NCI-H2171 treated with DMSO at 0.1 percent for 48 hours (cell line): ENCODE measurements at places on chromosomes 3 and 15.

DNA sequence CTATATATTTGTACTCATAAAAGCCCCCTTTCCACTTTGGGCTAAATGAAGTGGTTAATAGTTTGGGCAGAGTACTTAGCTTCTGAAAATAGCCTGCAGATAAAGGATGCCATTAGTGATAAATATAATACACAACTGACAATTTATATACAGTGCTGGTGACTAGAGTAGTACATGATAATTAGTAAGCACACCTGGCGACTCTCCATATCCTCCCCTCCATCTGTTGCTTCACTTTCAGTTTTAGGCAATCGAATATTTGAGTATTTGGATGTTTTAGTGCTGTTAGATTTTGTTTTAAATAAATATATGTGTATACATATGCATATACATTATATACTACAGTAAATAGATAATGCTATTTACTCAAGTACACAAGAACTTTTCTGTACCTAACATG, 35.9 kb upstream of the CHMP2B start:
- peak; percentile 58 for DNase-seq

DNA sequence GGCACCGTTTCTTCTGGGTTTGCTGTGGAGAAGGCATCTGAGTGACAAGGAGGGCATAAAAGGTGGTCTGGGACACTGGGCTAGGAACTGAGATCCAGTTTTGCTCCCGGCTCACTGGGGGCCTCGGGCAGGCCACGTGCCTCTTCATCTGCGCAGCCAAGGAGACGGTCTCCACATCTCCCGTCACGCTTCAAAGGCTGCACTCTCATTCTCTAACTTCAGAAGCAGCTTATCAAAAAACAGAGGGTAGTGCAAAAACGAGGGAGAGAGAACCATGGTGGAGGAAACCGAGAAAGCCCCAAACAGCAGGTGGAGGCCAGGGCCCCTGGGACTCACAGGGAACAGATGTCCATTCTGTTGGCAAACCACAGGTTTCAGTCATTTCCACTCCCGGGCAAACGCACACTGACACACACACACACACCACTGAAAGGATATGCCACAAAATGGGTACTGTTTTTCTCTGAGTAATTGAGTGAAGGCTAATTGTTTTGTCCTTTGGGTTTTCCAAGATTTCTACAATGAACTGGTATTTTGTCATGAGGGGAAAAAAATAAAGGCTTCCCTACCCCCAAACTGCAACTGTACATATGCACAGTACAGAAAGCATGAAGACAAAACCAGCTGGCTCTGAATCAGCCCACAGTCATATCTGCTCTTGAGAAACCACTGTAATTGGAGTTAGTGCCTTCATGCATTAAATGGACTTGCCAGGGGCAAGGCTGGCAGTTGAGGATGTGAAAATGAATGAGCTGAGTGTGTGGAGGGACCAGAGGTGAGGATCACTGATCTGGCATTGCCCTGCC, 71.9 kb downstream of the MGLL start:
- peak; percentile 95 for DNase-seq

DNA sequence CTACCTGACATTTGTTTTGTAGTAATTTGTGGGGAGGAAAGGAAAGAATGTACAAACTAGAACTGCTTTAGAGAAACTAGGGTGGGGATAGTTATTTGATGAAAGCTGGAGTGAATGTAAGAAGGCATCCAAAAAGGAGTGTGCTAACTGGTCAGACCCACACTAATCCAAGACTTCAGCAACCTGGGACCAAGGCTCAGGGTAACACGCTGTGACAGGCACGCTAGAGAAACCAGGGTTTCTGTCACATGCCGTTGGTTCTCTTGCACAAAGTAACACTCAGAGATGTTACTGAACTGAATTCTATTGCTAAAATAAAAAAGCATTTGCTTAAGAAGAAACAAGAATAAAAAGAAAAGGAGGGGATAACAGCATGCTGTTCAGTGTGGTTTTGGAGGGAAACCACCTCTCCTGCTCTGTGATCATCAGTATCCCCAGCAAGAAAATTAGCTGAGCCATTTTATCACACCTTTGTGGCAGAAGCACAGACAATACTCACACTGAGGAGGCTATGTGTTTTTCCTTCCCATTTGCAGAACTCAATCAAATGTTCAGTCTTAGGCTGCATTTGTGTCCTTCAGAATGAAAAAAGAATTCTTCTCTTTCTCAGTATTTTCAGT, 2.8 kb upstream of the CCDC80 start:
- DNase-seq = no peak

- DNase-seq = no peak
Measured at GRCh38 chr3:172615296-172615695, 92.1 kb upstream of the TNFSF10 start.

DNA sequence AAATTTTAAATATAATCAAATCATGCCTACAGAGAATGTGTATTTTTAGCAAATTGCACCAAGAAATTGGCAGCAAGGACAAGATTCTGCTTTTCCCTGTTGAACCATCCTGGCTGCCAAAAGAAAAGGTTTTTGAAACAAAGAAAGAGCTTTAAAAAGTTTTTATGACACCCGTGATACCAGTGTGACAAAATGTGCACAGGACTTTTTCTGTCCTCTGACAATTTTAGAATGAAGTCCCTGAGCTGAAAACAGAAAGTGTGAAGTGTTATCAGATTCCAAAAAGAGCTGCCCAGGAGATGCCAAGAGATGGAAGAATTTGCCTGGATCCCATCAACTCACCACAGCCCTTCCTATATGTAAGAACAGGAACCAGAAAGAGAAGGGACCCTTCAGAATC, 33.2 kb upstream of the TMC3 start:
- no peak for DNase-seq

DNA sequence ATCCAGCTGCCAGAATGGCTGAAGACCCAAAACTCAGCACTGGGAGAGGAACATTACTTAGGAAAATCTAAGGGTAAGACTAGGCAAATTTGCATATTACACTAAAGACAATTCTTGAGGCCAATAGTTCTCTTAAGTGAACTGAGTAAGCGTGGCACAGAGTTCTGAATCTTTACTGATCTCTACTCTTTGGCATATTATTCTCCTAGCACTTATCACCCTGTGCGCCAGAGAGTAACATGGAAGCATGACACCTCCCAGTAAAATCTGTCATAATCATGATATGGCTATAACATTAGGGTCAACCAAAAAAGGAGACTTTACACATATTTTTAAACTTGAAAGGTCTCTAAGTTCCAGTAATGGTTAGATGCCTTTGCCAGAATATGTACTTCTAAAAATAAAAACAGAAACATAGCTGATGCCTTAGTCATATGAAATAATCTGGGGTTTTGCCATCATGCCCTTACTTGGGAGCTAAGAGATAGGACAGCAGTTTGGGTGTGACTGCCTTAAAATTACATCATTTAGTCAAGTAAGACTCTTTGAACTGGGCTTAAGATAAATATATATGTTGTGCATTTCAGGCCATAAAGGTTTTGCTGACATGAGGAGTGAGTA, 290.5 kb downstream of the PLCL2 start:
- no peak for DNase-seq

DNA sequence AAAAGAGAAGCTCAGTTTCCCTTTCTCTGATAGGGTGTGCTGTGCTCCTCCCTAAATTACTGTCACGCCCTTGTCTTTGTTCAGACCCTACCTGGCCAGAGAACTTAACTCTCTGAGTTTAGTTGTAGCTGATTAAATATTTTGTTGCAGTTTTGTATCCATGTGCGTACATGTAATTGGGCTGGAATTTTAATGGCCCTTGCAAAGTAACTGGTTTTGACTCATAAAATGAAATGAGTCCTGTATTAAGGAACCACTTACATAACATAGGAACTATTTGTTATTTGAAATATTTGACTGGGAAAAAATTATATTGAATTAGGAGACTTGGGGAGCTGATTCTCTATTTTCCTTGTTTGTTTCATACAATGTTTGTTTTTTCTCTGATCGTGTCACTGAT, 80.2 kb downstream of the LRRK1 start:
- DNase-seq = no peak

DNA sequence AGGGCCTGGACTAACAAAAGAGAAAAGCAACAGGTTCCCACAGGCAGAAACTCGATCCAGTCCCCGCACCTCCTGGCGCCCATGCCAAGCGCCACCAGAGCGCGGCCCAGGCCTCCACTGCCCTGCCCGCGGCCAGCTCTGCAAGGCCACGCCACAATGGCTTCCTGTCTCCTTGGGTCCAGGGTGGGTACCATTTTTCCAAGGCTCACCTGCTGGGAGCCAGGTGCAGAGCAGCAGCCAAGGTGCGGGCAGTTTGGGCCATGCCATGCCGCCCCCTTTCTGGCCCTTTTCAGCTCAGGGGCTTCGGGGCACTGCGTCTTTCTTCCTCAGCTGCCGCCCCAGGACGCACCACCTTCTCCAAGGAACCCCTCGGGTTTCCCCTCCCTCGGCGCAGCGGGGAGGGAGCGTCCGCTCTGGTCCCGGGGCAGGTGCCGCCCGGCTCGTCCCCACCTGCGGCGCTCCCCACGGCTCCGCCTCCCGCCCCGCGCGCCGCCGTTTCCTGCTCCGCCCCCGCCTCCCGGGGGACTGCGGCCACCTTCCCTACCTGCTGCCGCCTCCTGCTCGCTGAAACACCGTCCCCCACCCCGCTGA, at the start of gene ILDR1:
Gene ILDR1 (minus strand): TSS at position 437 of the 591 bp plus-strand sequence. CDS start 170 bp downstream, at position 267.
- peak; percentile 57 for DNase-seq

DNA sequence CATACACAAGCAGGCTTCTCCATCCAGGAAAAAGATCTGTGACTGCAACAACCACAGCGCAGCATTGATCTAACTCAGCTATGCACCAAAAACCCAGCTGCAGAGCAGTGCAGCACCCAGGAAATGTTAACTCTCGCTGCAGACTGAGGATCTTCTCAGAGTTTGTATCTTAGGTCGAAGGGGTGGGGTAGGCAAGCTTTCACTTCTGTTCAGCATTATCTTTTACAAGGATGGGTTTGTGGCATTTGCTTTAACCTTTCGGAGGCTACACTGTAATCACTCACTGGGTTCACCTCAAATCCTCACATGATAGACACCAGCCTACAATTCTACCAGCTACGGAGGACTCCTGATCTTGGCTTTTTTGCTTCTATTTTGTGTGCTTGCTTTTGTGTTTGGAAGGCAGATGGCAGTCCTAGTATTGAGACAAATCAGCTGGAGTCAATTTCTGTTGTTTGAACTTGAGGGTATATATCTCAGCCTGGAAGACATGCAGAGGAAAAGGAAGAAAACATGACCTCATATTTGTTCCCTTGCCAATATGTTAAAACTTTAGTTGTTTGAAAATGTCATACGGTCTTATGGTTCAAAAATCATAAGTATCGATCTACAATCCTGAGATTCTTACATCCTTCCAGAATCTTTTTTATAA, 25.2 kb downstream of the LRRK1 start:
- DNase-seq = peak; percentile 72

DNA sequence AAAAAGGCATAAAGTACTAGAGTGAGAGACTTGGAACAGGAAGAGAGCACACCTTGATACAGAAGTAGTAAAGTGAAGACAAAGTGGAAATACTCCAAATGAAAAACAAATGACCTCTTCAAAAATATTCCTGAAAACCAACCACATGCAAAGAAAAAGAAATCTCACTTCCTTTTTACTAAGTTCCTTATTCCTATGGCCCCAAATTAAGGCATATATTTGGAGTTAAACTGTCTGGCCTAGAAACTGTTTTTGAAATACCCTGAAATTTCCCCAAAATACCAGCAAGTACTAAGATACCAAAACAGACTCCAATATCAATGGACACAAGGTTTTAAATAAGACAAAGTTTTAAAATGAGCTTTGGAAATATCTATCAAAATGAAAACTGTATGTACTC, 58.2 kb downstream of the ZNF148 start:
- DNase-seq = no peak

DNA sequence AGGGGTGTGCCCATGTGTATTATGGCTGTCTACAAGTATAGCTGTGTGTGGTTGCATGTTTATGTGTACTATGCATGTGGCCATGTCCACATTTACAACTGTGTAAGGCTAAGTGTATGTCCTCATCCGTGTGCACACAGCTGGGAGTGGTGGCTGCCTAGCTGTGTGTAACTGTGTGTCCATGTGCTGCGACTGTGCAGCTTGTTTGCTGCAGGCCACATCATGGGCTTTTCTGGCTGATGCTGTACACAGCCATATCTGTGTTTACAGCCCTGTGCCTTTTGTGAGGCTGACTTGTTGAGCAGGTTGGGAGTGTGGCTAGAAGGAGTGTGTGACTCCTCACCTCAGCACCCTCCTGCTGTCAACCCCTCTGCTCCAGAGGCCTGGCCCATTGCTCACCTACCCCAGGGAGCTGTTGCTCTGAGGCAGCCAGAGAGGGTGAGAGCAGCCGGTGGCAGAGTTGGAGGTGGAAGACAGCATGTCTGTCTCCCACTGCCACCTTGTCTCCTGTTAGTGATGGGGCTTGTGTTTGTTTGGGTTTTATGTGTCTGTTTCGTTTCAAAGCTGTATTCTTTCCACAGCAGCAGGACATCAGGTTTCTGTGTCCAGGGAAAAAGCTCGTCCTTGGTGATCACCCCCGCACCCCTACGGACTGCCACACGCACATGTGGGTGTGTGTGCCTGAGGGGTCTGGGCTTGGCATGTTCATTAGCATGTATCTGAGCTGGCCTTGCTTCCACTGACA, 1.4 kb upstream of the GRM2 start:
- peak; percentile 6 for DNase-seq

DNA sequence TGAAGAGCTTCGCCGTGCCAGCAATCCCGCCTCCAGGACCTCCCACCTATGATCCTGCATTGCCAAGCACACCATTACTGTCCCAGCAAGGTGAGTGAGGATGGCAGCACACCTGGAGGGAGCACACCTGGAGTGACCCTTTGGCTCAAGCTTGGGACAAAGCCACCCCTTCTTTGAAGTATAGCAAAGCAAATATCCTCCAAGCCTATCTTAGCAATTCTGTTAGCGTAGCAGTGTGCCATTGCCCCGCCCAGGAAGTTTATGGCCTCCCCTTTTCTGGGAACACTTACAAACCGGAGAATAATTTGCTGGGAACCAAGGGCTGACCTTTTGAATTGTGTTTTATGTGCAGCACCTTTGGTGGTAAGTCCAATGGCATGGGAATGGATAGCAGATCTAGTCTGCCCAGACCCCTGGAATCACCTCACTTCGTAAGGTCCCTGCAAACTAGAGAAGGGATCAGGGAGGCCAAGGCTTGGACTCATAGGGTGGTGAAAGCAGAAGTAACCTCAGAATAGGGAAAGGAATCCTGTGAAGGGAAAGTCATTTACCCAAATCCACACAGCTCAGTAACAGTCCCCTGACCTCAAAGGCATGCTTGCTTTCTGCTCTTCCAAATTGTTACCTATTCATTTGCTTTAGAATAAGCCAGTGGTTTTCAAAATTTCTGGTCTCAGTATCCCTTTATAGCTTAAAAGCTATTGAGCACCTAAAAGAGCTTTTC, 70.1 kb downstream of the HCN4 start:
- DNase-seq = no peak

- no peak for DNase-seq
Measured at GRCh38 chr3:17967953-17968607, 225.6 kb upstream of the TBC1D5 start.

DNA sequence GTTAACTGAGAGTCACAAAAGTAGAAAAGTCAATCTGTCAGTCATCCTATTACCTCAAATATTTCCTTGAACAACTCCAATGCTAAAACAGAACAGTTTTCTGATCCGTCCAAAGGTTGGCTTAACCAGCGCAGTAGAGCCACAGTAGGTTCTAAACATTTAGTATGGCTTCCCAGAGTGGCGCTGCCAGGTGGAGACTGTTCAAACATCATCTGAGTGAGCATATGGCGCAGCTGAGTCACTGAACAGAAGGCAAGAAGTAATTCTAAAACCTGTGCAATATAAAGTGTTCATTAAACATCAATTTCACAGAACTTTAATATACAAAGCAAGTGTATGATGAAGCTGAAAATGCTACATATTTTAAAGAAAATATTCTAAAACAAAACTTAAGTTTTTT, 19.9 kb downstream of the CIP2A start:
- DNase-seq = peak; percentile 46

- no peak for DNase-seq
Measured at GRCh38 chr3:78706906-78707523, 1060.8 kb downstream of the ROBO1 start.

- no peak for DNase-seq
Measured at GRCh38 chr15:80163217-80163616, 10.4 kb downstream of the FAH start.
